ENCODE measurements at places on chromosomes 6 and 20.

GRCh38 chr6:111750753-111751673, 122.2 kb downstream of the FYN start:
- DNase-seq: no peak

GRCh38 chr6:170116636-170117035, 174.2 kb downstream of the DLL1 start:
- DNase-seq: no peak

- DNase-seq: no peak
Observed at GRCh38 chr6:16731478-16732051, 29.7 kb downstream of the ATXN1 start.

GRCh38 chr6:127924031-127924430, 23.2 kb upstream of the THEMIS start:
- no peak for DNase-seq
